ENCODE measurements at places on chromosomes 3 and 15. TPM values are rescaled to one million over a fixed set of nuclear protein-coding genes. Genes with fewer than 3 reads are reported as not detected.

GRCh38 chr15:33236841-33237509 lies 42.5 kb upstream of the FMN1 start:
- no peak for DNase-seq

- DNase-seq: no peak
These were observed 518.1 kb downstream of the ROBO1 start for GRCh38 chr3:79249701-79250100.

DNA sequence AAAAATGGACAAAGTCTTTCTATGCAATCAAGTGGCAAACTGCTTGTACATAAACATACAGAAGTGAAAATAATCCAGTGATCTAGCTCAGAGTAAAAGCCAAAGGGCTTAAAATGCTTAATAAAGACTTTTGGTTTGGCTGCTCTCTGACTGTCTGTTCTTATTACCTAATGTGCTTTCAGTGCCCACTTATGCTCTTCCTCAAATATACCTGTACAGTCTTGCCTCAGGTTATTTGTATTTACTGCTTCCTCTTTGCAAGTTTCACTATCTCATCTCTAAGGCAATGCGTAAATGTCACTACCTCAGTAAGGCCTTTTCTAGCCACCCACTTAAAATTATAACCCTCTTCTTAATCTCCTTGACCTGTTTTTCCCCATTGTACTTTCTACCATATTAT lies 171.8 kb downstream of the EPHA6 start:
- DNase-seq: no peak

Gene KCNMB3
- total RNA-seq: 2.7 TPM

GRCh38 chr15:38193496-38193895 lies 59.1 kb upstream of the SPRED1 start:
- no peak for DNase-seq

DNA sequence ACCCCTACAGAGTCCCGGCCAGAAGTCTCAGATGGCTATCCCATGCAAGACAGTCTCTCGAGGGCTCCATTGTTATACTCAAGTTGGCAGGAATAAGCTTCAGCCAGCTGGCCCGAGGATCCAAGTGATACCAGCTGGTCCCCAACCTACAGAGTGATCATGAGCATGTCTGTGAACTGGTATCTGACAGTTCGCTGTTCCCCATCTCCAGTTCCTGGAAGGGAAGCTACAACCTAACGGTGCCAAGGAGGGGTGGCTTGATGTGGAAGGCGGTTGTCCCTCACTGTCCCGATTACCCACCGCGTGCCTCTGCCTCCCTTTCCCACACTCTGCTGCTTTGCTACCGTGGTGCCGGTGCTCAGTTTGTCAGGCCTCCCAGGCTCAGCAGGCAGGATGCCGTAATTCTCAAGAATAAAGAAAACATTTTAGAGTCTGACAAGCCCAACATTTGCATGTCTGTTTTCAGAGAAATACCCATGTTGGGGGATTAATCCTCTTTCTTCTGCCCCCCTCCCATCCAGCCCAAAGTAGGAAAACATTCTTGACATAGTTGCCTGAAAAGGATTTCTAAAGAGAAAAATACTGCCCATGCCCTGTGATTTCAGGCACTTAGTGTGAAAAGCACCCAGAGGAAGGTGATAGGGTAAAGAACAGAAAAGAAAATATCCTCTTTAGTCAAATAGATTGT lies 49.4 kb upstream of the HES1 start:
- no peak for DNase-seq

DNA sequence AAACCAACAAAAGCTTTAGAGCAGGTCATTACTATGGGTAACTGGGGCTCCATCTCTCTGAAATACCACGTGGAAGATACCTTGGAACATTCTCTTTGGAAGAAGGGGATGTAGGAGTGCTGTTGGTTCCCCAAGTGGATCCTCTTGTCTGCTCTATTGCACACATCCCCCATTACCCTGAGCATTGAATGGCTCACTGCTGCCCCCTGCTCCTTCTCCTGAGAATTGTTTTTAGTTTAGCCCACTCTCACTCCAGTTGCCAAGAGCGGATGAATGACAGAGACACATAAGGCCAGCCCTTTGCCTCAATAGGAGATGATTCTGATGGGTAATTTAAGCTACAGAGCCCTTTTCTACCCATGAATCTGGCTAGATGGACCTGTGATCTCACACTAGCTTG lies 135.6 kb upstream of the SUCLG2 start:
- peak; percentile 57 for DNase-seq

DNA sequence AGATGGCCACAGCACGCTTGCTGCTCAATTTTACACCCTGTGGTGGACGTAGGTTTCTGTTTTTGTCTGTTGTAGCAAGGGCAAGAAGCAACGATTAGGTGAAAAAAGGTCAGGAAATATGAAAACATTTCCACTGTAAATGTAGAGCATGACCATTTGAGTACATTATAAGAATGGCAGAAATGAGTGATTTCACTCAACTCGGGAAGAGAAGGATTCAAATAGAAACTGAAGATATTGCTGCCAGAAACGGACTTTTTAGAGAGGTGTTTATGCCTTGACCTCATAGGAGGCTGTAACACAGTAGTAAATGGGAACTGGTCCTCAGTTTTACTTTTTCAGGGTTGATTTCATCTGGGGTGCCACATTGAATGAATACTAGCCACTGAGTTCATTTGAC lies 33.1 kb upstream of the GASK1A start:
- DNase-seq: no peak

All from cardiac muscle cell (in vitro differentiated cells and primary cell).